ENCODE measurements at places on chromosomes 5 and 9. TPM values are rescaled to one million over a fixed set of nuclear protein-coding genes. Genes with fewer than 3 reads are reported as not detected.

- peak; percentile 72 for DNase-seq
Measured at GRCh38 chr9:22216730-22217172, 207.6 kb upstream of the CDKN2B start.

- peak; percentile 100 for DNase-seq
Measured at GRCh38 chr9:112041536-112042243, 133.4 kb downstream of the SUSD1 start.

Gene C7
- total RNA-seq, result not detected

- no peak for DNase-seq
Measured at GRCh38 chr5:111706345-111706744, 50.6 kb downstream of the NREP start.

GRCh38 chr5:13994621-13995253, 50.2 kb upstream of the DNAH5 start:
- DNase-seq, result peak; percentile 39

DNA sequence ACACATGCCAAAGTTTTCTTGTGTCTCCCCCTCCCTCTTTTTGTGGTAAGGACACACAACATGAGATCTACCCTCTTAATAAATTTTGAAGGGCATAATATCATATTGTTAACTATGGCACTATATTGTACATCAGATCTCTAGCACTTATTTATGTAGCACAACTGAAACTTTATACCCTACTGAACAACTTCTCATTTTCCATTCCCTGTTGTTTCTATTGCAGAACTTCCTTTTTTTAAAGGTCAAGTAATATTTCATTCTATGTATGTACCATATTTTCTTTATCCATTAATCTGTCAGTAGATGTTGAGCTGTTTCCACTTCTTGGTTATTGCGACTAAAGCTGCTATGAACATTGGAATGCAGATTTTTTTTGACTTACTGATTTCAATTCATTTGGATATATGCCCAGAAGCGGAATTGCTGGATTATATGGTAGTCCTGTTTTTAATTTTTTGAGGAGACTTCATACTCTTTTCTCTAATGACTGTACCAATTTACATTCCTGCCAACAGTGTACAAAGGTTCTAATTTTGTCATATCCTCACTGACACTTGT, 305.3 kb downstream of the PRR16 start:
- DNase-seq, result peak; percentile 35

- DNase-seq, result no peak
Measured at GRCh38 chr9:132993511-132993939, 15.0 kb downstream of the GFI1B start.

- DNase-seq, result no peak
Measured at GRCh38 chr5:21774801-21775200, 1078.3 kb downstream of the CDH12 start.
